ENCODE measurements at places on chromosomes 4 and X.

- peak; percentile 25 for ATAC-seq
Measured at GRCh38 chr4:176726803-176727202, 65.9 kb downstream of the VEGFC start.

GRCh38 chr4:149997881-149998421 lies 80.3 kb upstream of the DCLK2 start:
- ATAC-seq = peak; percentile 27

- no peak for ATAC-seq
Measured at GRCh38 chr4:184728858-184729257, 5.0 kb downstream of the CENPU start.

DNA sequence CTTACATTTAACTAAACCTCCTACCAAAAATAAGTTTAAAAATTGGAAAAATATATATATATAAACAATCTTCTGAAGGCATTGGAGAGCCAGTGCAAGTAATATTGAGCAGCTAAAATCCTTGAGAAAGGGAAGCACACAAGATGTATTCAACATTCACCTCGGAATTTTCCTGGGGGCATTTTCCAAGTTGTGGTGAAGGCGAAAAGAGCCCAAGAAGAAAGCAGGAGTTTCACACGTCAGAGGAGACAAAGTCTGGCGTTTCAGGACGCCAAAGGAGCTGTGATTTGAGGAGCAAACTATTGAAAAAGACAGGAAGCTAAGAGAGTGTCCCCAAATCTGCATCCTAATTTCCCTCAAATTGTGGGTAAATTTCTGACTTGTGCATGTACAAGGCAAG lies 9.1 kb upstream of the GASK1B start:
- ATAC-seq = no peak

DNA sequence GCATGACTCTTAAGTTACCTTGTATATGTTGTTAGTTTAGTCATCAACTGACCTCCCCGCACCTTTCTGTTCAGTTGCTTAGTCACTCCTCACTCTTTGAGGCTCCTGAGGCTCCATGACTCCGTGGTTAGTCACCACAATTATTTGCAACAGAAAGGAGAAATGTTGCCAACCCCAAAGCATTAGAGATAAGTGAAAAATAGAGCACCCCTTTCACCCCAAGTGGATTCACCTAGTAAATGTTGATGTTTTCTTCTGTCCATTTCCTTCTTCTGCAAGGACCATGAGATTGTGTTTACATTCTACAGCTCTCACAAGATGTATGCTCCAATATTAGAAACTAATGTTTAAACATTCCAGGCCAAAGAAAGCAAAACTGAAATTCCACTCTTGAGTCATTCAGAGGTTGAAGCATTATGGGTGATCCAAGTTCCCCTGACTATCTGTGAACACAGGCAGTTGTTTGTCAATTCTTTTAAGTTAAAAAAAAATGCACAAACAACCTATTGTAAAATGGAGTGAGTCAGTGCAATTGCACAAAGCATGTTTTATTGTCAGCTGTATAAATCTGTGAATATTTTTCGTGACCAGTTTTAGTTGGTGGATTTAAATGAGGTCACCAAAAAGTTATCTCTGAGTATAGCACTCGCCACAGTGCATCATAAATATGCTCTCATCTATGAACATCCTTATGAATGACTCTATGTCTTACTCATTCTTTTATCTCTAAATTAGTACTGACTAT lies 552.4 kb upstream of the MAGEB2 start:
- ATAC-seq = peak; percentile 77

- no peak for ATAC-seq
Measured at GRCh38 chrX:93420090-93420489, 253.3 kb downstream of the NAP1L3 start.

Data from SK-N-SH treated with all-trans-retinoic acid at 6 μM for 48 hours (cell line).